ENCODE measurements at places on chromosomes 13 and 19.

DNA sequence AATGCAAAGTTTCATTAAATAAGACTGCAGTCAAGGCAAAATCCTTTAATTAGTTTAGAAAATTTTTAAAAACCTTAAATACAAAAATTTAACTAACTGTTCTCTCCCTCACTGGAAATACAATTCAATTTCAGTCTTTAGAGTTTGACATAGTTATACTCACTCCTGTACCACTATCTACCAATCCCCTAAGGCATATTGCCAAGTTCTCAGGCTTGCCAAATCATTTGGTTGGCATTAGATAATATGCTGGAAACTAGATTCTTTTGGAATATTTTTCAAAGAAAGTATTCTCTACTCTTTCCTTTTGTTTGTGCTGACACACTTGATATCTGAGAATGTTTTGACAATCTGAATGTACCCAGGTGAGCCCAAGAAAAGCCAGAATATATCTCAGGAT lies 77.2 kb downstream of the TSC22D1 start:
- no peak for DNase-seq

- DNase-seq = no peak
These were observed 5.6 kb upstream of the RPL18A start for GRCh38 chr19:17854061-17854460.

GRCh38 chr19:48391100-48392005 lies at the start of gene KDELR1:
KDELR1 (minus strand) TSS chr19:48391551; CDS start chr19:48391358, 193 bp downstream.
- peak; percentile 79 for DNase-seq

GRCh38 chr19:17454576-17455071 lies 6.1 kb downstream of the NXNL1 start:
- DNase-seq = no peak

GRCh38 chr13:44710576-44710975 lies 134.4 kb upstream of the TSC22D1 start:
- peak; percentile 68 for DNase-seq
